ENCODE measurements at places on chromosomes 3 and 15. TPM values are rescaled to one million over a fixed set of nuclear protein-coding genes. Genes with fewer than 3 reads are reported as not detected.
A peak's percentile ranks its signal among the peaks of the same experiment; 100 is the strongest.

- no peaks in the 10 kb centered on the region for H3K36me3 ChIP-seq
- H3K4me3 ChIP-seq: no peak overlapping the region
- peaks cover 12% of the 10 kb centered on the region for H3K4me1 ChIP-seq
- H3K27ac ChIP-seq: peak overlapping the region; percentile 90
- DNase-seq: peak; percentile 87
Measured at GRCh38 chr3:183285828-183286457, 32.9 kb downstream of the B3GNT5 start.

DNA sequence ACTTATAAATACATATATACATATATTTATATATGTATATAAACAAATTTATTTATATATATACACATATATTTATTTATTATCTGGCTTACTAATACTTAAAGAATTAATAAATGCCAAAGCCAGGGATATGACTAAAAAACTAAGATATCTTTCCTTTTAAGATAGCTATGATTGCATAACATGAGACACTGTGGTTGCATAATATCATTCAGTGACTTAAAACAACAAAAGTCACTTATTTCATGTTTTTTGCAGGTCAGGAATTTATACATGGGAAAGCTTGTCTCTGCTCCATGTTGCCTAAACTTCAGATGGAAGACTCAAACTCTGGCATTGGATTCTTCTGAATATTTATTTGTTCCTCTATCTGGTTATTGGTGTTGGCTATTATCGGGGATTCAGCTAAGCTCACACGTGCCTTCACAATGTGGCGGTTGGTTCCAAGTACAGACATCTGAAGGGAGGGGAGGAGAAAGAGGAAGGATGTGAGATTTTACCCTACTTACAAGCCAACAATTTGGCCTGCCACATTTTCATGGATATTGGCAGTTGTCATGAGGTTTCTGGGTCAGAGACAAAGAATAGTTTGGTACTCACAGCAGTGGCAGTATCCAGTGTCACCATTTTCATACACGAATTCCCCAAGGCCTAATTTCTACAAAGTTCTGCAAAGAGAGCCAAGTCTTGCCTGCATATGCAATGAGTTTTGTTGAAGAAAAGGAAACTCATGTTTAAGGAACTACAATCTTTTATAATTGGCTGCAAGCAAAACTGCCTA, 381.6 kb downstream of the EPHA3 start:
- no peak overlapping the region for H3K4me3 ChIP-seq
- no peak overlapping the region for H3K27ac ChIP-seq
- DNase-seq: no peak
- no peaks in the 10 kb centered on the region for H3K36me3 ChIP-seq

- no peak overlapping the region for H3K4me3 ChIP-seq
- no peaks in the 10 kb centered on the region for H3K36me3 ChIP-seq
- no peak overlapping the region for H3K27ac ChIP-seq
- no peak for DNase-seq
Measured at GRCh38 chr3:155080692-155081091, 573 bp downstream of the MME start.

Gene MEIS2
- total RNA-seq: not detected

DNA sequence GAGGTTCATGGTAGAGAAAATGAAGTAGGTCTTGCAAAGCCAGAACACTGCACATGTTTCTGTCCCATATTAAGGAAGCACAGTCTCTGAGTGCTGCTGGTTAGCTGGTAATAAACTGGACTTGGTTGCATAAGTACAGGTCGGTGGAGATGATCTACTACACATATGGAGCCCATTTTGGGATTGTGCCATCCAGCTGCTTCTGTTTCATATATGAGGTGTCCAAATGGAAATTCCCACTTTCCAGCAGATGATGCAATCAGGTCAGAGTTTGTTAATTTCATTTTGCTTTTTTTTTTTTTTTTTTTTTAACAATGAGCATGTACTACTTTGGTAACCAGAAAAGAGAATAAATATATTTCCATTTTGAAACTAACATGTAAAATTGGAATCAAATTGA, 122.6 kb downstream of the SATB1 start:
- H3K4me3 ChIP-seq: no peak overlapping the region
- no peaks in the 10 kb centered on the region for H3K36me3 ChIP-seq
- no peak for DNase-seq
- H3K27ac ChIP-seq: no peak overlapping the region
- H3K27me3 ChIP-seq: no peaks in the 10 kb centered on the region

Gene ADAMTS9
- not detected for total RNA-seq

GRCh38 chr15:23602124-23602523, 36.6 kb downstream of the MKRN3 start:
- no peaks in the 10 kb centered on the region for H3K36me3 ChIP-seq
- H3K4me1 ChIP-seq: no peaks in the 10 kb centered on the region
- H3K27me3 ChIP-seq: no peaks in the 10 kb centered on the region
- no peak overlapping the region for H3K27ac ChIP-seq

Gene FANCD2OS
- not detected for total RNA-seq
